ENCODE measurements at places on chromosomes 6 and 20. TPM values are rescaled to one million over a fixed set of nuclear protein-coding genes. Genes with fewer than 3 reads are reported as not detected.

Gene OR5V1
- not detected for total RNA-seq

DNA sequence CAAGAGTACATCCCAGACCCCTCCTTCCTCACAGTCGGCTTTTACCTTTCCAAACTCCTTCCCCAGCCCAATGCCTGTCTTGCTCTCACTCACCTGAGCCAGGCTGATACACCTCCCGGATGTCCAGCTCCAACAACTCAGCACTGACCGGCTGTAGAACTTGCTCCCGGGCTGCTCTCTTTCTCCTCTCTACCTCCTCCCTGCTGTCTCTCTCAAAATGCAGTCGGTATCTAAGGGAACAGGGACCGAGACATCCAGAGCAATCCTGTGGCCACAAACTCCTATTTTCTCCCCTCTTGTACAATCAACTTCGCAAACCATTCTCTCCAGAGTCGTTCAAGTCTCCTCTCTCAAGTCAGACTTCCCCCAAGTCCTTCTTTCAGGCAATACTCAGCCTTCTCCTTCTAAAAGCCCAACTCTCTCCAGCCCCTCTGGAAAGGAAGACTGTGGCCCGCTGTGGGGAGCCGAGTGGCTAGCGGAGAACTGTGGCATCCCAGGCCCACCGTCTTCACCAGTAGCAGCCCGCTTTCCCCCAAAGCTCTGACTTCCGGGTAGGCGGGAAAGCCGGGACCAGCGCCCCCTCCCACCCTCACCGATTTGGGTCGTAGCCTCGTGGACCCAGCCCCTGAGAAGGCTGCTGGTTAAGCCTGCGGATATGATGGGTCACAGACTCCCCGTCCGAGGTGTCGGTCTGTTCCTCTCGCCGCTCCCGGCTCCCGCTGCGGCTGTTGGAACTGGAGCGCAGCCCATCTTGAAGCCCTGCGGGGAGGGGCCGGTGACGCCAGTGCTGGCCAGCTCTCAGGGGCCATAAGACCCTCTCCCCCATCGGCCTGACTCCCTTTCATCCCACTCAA lies 1.1 kb downstream of the GNL1 start:
- H3K4me3 ChIP-seq, result peak overlapping the region; percentile 99
- DNase-seq, result peak; percentile 75
- H3K36me3 ChIP-seq, result peaks cover 47% of the 10 kb centered on the region
- peak overlapping the region; percentile 95 for H3K27ac ChIP-seq

GRCh38 chr6:35378261-35378660 lies 35.9 kb downstream of the PPARD start:
- H3K27me3 ChIP-seq, result no peaks in the 10 kb centered on the region
- peaks cover 12% of the 10 kb centered on the region for H3K36me3 ChIP-seq
- H3K4me1 ChIP-seq, result peaks cover 16% of the 10 kb centered on the region
- no peak overlapping the region for H3K4me3 ChIP-seq
- DNase-seq, result no peak

Gene RRAGD
- 105 TPM for total RNA-seq

DNA sequence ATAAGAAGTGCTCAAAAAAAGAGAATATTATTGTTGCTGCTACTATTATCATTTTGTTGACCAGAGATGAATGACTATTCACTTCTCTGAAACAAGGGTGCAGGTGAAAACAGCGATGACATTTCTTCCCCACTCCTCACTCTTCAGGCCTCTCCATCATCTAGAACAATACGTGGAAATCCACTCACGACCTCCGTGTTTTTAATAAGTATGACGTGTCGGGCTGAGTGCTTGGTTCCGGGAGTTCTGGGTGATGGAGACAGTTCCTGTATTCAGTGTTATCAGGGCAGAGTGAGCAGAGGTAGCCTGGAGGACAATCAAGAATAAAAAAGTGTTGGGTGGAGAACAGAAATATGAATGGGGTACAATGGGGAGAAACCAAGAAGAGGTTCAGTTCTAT lies 130.0 kb upstream of the ZNF217 start:
- H3K27ac ChIP-seq, result no peak overlapping the region
- H3K4me3 ChIP-seq, result no peak overlapping the region
- H3K36me3 ChIP-seq, result no peaks in the 10 kb centered on the region
- no peaks in the 10 kb centered on the region for H3K4me1 ChIP-seq
- no peaks in the 10 kb centered on the region for H3K27me3 ChIP-seq
- DNase-seq, result no peak
